Dorsolateral prefrontal cortex (tissue), 122 donors: ENCODE measurements at places on chromosomes 1 and 21. TPM values are rescaled to one million over a fixed set of nuclear protein-coding genes. Genes with fewer than 3 reads are reported as not detected.

The PCBP3 gene
- total RNA-seq = 20.2 TPM

The MLLT11 gene
- 104 TPM for total RNA-seq

The DR1 gene
- 33.4 TPM for total RNA-seq

The FNBP1L gene
- 21.1 TPM for total RNA-seq

The LCE1C gene
- total RNA-seq = not detected

The PLA2G2C gene
- total RNA-seq = 0.28 TPM

The RORC gene
- not detected for total RNA-seq

The FNDC5 gene
- 37.5 TPM for total RNA-seq

The MEX3A gene
- 1.9 TPM for total RNA-seq

The SPOCD1 gene
- 1.1 TPM for total RNA-seq

The AADACL3 gene
- total RNA-seq = not detected

The TTLL10 gene
- not detected for total RNA-seq

The SWT1 gene
- total RNA-seq = 14.8 TPM

The LRRC42 gene
- total RNA-seq = 12.7 TPM

The PARS2 gene
- 4.6 TPM for total RNA-seq

The OR6K3 gene
- not detected for total RNA-seq

The IRF2BP2 gene
- 94.1 TPM for total RNA-seq

The CYP4Z1 gene
- 2.2 TPM for total RNA-seq

The CLDN17 gene
- total RNA-seq = not detected

The TOMM40L gene
- total RNA-seq = 36.2 TPM

The SDHC gene
- 176 TPM for total RNA-seq

The SLC6A9 gene
- 17.6 TPM for total RNA-seq

The ARMH1 gene
- 9.5 TPM for total RNA-seq
